Activated CD8-positive, alpha-beta memory T cell treated with anti-CD3 and anti-CD28 coated beads, Interleukin-2, amount 50 U/mL, for 48 hours (primary cell): ENCODE measurements at places on chromosomes 1 and 21.

DNA sequence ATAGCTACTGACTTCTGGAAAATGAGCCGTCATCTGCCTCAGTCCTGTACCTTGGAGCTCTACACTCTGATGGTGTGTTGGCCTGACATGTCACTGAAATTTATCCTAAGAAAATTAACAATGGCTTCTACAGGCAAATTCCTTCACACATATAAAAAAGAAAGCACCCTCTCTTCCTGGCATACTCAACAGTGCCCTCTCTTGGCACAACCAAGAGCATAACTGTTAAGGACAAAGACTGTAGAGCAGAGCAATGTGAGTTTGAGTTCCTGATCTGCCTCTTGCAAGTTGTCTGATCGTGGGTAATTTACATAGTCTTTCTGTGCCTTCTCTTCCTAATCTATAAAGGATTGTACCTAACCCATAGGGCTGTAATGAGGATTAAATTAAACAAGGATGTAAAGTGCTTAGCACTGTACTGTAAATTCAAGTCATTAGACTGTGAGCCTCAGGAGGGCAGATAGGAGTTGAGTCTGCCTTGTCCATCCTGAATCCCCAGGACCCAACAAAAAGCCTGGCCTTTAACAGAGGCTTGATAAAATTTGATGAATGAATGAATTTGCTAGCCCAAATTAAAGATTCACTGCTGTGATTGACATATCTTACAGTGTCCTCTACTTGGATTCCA is 83.5 kb downstream of the SYF2 start:
- DNase-seq, result no peak

DNA sequence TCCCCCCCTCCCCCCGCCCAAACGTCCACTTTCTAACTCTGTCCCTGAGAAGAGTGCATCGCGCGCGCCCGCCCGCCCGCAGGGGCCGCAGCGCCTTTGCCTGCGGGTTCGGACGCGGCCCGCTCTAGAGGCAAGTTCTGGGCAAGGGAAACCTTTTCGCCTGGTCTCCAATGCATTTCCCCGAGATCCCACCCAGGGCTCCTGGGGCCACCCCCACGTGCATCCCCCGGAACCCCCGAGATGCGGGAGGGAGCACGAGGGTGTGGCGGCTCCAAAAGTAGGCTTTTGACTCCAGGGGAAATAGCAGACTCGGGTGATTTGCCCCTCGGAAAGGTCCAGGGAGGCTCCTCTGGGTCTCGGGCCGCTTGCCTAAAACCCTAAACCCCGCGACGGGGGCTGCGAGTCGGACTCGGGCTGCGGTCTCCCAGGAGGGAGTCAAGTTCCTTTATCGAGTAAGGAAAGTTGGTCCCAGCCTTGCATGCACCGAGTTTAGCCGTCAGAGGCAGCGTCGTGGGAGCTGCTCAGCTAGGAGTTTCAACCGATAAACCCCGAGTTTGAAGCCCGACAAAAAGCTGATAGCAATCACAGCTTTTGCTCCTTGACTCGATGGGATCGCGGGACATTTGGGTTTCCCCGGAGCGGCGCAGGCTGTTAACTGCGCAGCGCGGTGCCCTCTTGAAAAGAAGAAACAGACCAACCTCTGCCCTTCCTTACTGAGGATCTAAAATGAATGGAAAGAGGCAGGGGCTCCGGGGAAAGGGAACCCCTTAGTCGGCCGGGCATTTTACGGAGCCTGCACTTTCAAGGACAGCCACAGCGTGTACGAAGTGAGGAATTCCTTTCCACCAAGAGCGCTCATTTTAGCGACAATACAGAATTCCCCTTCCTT is 158.1 kb downstream of the RUNX1 start:
- peak; percentile 63 for DNase-seq

DNA sequence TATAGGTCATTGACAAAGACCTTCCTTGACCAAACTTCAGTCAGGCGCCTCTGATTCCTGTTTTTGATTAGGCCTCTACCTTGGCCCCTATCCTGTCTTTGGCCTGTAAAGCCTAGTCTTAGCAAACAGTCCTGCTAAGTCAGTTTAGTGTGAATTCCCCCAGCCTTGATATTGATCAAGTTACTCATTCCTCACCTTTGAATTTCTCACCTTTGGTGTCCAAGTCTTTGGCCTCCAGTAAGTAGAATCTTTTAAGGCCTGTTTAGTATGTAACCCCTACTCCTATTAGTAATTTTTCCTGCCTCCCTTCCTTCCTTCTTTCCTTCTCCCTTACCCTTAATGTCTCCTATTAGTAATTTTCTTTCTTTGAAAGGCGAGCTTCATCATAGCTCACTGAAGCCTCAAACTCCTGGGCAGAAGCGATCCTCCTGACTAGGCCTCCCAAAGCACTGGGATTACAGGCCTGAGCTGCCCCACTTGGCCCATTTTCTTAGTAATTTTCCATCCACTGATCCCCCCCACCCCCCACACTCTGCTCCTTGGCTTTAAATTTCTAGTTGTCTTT is 13.0 kb upstream of the ZNF692 start:
- DNase-seq, result no peak

- no peak for DNase-seq
Observed at GRCh38 chr1:156675210-156676113, 1.7 kb downstream of the NES start.

DNA sequence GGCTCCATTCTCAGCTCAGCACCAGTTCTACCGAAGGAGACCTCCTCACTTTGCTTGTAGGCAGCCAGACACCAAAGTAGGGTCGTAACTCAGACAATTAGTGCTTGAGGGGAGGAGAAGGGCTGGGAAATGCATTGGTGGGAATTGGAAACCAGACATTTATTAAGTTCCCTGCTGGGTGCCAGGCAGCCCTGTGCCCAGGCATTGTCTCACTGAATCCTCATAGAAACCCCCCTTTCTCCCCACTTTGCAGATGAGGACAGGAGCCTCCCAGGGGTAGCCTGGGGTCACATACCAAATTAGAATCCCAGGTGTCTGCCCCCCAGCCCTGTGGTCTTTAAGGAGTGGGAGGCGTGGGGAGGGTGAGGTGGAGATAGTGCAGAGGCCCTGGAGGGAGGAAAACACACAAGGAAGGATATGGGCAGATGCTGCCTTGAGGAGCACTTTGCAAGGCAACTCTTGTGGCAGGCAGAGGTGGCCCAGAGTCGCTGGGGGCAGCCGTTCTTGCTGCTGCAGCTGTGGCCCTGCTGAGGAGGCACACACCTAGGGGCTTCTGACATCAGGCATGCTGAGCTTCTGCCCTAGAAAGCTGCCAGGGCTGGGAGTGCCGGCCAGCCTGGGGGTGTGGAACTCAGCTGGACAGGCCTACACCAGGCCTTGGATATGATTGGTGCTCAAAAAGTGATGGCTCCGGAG is 29.4 kb downstream of the CDK18 start:
- no peak for DNase-seq

DNA sequence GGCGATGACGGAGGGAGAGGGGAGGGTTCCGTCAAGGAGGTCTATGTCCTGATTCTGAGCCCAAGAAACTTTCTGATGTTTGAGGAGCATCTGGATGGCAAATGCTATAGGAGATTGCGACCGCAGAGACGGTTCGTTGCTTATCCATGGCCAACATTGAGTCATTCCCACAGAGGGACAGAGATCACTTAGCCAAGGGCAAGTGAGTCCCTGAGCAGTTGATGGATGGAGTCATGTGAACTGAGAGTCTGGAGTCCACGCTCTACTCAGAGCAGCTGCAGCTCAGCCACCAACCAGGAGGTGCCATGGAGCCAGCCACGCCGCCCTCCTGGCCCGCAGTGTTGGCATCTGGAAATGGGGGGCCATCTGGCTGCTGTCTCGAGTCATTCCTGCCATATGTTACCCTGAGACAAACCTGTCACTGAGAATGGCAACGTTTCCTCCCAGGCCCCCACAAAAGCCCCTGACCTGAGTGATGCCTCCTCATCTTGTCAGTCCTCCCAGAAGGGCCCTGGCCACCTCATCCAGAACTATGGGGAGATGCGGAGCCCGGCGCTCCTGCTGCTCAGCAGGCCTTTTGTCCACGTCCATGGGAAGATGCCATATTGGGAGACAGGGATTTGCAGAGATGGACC is 58.6 kb downstream of the ATP5PO start:
- DNase-seq, result no peak

GRCh38 chr1:84271441-84272151 is 29.9 kb upstream of the SAMD13 start:
- no peak for DNase-seq

- DNase-seq, result no peak
Observed at GRCh38 chr1:216222288-216222687, 201.0 kb downstream of the USH2A start.

- peak; percentile 25 for DNase-seq
Observed at GRCh38 chr1:234975122-234975940, 153.3 kb downstream of the TOMM20 start.

DNA sequence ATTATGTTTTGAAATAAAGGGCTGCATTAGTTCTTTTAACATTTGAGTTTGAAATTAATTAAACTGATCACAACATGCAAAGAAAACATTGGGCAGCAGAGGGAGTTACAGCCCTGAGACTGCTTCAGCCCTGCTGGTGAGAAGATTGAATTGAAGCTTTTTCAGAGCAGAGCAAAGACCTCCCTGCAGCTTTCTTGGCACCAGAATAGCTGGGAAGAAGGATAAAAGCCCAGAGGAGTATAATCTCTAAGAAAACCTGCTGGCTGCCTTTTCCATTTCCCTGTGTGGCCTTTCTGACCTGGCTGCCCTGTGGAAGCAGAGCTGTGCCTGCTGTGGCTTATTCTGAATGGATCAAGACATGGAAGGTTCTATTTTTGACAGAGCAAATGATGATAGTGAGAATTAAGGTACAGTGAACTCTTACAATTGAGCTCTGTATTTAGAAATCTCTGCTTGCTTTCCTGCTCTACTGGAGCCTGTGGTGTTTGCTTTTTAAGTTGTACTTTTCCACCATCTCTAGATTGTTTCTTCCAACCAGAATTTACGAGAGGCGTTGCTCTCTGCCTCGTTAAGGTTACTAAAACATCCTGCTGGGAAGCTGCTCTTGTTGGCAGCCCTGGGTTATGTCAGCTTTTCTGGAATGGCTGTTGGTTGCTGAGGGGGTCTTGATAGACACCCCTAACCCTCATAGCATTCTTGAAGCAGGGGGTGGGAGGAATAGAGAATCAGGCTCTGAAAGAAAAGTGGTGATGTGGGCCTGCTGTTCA is 9.9 kb downstream of the SNRPE start:
- DNase-seq, result no peak
